ENCODE measurements at places on chromosomes 7 and 10.

DNA sequence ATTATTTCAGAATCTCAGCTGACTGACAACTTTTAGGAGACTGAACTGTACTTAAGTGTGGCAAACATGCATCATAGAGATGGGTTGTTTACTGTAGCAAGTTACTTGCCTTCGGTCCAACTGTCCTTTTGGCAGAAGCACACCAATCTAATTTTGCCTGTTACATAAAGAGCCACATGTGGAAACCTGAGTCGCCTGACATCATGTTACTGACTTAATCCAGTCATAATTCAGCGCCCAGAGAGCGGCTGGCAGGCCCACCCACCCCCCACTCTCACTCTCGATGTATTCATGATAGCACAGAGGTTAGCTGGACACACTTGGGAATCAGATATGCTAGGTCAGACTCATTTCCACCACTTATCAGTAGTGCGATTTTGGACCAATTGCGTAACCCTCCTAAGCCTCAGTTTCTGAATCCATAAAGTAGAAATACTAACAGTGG is 57.3 kb upstream of the CAPZA2 start:
- no peak for DNase-seq

- DNase-seq = no peak
Measured at GRCh38 chr7:45007571-45008328, 7.7 kb downstream of the CCM2 start.

- no peak for DNase-seq
Measured at GRCh38 chr10:119466655-119467054, 75.9 kb downstream of the RGS10 start.

- no peak for DNase-seq
Measured at GRCh38 chr7:36261019-36261754, 108.1 kb downstream of the EEPD1 start.

GRCh38 chr10:98267069-98267893 is 713 bp downstream of the LOXL4 start:
- no peak for DNase-seq
